ENCODE measurements at places on chromosomes 3 and 15.

GRCh38 chr15:70098461-70099166, 897 bp upstream of the TLE3 start:
- peaks cover 13% of the 10 kb centered on the region for H3K27me3 ChIP-seq
- 0 out of 2 replicates have a peak, but pooled peaks cover 4% of the 10 kb centered on the region for H3K36me3 ChIP-seq
- H3K4me1 ChIP-seq: peaks cover 41% of the 10 kb centered on the region
- no peak for DNase-seq
- peak overlapping the region; percentile 97 for H3K27ac ChIP-seq

- no peak for DNase-seq
- no peaks in the 10 kb centered on the region for H3K36me3 ChIP-seq
- H3K27me3 ChIP-seq: peaks cover 13% of the 10 kb centered on the region
These were observed 80.5 kb upstream of the WNT5A start for GRCh38 chr3:55567615-55568014.

GRCh38 chr3:60877188-60877587, 374.1 kb downstream of the FHIT start:
- H3K4me3 ChIP-seq: no peak overlapping the region
- peaks cover 4% of the 10 kb centered on the region for H3K36me3 ChIP-seq
- H3K27ac ChIP-seq: no peak overlapping the region
- no peaks in the 10 kb centered on the region for H3K27me3 ChIP-seq
- no peaks in the 10 kb centered on the region for H3K4me1 ChIP-seq
- DNase-seq: no peak

GRCh38 chr3:61841111-61841845, 279.9 kb downstream of the PTPRG start:
- DNase-seq: no peak
- H3K4me1 ChIP-seq: peaks cover 15% of the 10 kb centered on the region
- no peak overlapping the region for H3K27ac ChIP-seq

GRCh38 chr3:40524568-40525285, at the start of gene ZNF621:
Gene ZNF621, plus strand, starts transcription at chr3:40524960. Its CDS starts 881 bp downstream, at chr3:40525841.
- H3K4me1 ChIP-seq: peaks cover 11% of the 10 kb centered on the region
- peaks cover 29% of the 10 kb centered on the region for H3K36me3 ChIP-seq
- no peaks in the 10 kb centered on the region for H3K27me3 ChIP-seq
- peak; percentile 72 for DNase-seq
- peak within 1 kb of the TSS; percentile 94 for H3K4me3 ChIP-seq

- no peak overlapping the region for H3K27ac ChIP-seq
- DNase-seq: no peak
- no peaks in the 10 kb centered on the region for H3K4me1 ChIP-seq
- no peaks in the 10 kb centered on the region for H3K36me3 ChIP-seq
These were observed 38.9 kb upstream of the KIF23 start for GRCh38 chr15:69375151-69375790.
